ENCODE measurements at places on chromosomes 6 and 20.

GRCh38 chr20:34089655-34090345, 22.2 kb downstream of the EIF2S2 start:
- DNase-seq, result no peak

DNA sequence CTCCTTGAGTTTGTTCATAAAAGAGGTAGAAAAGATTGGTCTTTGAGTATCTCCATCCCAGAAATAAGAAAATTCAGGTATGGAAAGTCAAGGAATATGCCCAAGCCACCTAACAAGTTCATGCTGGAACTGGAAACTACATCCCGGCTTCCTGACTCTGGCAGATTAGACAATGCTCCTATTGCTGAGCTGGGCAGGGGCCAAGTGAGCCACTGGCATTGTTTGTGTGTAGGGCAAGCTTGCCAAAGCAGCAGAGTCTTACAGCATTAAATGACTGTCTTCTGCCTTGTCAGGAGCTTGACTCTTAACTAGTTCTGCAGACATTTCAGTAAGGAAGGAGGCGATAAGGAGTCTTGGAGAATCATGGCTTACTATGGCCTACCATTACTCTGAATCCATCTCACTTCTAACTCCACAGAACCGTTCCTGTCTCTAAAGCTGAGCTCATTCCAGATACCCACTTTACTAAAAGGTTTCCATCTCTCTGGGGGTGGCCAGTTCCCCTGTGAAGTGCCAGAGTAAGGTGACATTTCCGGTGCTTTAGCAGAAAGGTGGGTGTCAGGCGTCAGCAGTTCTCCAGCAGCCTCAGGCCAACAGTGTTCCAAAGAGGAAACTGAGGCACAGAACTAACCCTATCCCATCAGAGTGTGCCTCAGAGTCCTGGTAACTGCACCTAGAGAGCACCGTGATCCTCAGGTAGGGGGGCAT, 30.1 kb downstream of the PRDM1 start:
- DNase-seq, result no peak

- DNase-seq, result no peak
Measured at GRCh38 chr6:152054441-152054840, 247.0 kb downstream of the ESR1 start.

- DNase-seq, result no peak
Measured at GRCh38 chr20:58330687-58331086, 21.2 kb downstream of the RAB22A start.

DNA sequence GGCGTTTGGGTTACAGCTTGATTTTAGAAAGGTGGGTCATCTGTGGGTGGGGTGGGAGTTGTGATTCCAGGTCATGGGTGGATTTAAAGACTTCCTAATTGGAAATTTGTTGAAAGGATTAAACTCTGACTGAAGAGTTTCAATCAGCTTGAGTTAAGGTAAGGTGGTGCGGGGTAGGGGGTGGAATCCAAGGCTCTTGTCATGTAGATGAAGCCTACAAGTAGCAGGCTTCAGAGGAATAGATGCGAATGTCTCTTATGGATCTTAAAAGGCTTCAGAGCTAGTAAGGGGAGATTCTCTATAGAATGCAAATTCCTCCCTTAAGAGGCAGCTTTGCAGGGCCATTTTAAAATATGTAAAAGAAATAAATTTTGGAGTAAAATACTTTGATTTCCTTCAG, 645.3 kb downstream of the FRK start:
- no peak for DNase-seq

DNA sequence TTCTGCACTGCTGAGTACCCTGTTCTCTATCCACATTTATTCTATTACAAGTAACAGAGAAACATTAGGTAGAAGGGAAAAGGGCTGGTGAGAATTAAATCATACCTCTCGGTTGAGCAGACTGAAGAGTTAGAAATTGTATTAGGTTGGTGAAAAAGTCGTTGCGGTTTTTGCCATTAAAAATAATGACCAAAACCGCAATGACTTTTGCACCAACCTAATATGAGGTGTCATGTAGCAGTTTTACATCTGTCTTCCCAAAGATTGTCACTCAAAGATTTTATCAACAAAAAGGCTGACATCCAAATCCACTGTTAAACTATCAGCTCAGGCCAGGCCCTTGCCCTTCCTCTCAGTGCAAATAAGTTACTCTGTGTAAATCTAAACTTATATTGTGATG, 28.3 kb upstream of the GRIK2 start:
- DNase-seq, result no peak

DNA sequence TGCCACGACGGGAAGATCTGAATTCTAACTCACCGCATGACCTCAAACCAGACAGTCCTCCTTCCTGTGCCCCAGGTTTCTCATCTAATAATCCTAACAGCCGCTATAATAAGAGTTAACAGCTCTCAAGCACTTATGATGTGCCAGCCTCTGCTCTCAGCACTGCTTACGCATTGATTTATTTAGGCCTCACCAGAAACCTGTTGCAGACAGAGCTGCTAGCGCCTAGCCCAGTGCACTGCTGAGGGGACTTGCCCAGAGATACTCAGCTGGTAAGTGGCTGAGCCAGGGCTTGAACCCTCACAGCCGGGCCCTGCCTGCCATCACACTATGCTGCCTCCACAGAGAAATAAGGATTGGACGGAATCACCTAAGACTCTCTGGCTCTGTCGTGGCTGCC, 37.7 kb downstream of the GRM4 start:
- no peak for DNase-seq

DNA sequence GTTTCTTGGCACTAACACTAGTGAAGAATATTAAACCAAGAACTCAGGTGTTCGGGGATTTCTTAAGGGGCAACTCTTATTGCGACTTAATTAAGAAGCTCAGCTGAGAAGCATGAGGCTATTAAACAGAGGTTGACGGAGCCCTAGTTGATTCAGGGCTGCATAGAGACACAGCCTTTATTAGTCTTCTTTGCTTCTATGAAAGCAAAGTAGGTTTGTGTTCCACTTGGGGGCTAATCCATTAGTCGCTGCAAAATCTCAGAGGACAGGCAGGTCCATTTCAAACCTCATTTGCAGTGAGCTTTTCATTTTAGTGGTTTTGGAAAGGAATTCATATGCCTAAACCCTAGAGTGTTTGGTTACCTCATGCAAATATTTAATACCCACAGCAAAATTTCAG, 506.6 kb upstream of the SULF2 start:
- DNase-seq, result no peak

DNA sequence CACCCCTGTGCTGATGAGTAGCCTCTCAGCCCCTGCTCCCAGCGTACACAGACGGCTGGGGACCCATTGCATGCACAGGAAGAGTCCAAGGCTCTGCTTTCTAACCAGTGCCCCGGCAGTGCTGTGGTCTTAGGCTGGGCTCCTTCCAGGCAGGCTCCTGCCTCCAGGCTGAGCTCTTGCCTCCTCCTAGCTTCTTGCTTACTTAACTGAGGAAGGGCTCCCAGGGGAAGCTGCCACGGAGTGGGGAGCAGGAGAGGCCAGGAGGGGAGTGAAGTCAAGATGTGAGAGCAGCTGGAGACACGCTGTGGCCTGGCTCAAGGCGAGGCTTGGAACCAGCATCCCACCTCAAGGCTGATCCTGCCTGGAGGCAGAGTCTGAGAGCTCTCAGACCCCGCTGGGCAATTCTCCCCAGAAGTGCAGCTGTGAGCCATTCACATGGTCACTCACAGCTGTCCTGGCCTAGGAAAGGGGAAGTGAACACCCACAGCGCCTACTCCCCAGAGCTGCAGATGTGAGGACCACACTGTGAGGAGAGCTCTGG, 141.0 kb downstream of the TBXT start:
- DNase-seq, result no peak

- DNase-seq, result no peak
Measured at GRCh38 chr6:3965071-3965718, 113.7 kb downstream of the FAM217A start.

GRCh38 chr6:1572892-1573291, 36.8 kb upstream of the FOXC1 start:
- DNase-seq, result no peak

GRCh38 chr20:59159493-59160376, 3.9 kb upstream of the ZNF831 start:
- DNase-seq, result peak; percentile 28

- no peak for DNase-seq
Measured at GRCh38 chr6:114707081-114707620, 364.3 kb upstream of the HS3ST5 start.

DNA sequence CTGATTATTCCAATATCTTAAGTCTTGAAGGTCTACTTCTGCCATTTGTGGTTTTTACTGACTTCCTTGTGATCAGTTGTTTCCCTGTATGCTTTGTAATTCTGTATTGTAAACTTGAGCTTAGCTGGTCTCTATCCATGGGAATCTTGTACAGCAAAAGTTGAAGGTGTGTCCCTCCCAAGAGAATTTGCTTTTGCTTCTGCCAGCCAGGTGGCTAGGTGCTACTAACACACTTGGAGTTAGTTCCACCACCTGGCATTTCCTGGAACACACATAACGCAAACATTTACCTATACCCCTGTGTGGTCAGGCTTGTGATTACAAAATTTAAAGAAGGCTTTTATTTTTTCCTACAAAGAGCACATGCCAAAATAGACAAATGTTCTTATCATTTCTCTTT, 141.2 kb downstream of the GRM4 start:
- no peak for DNase-seq

DNA sequence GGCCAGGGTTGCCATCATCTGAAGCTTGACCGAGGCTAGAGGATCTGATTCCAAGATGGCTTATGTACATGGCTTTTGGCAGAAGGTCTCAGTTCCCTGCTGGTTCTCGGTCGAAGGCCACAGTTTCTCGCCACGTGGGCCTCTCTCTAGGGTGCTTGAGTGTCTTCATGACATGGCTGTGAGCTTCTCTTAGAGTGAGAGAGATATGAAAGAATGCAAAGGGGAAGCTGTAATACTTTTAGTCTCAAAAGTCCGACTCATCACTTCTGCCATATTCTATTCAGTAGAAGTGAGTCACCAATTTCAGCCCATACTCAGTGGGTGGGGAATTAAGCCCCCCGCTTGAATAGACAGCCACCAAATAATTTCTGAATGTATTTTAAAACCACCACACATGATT, 94.2 kb downstream of the UTRN start:
- no peak for DNase-seq

- no peak for DNase-seq
Measured at GRCh38 chr6:111231090-111231459, 143.8 kb downstream of the SLC16A10 start.

GRCh38 chr6:42013134-42013516, 37.2 kb upstream of the TAF8 start:
- no peak for DNase-seq

DNA sequence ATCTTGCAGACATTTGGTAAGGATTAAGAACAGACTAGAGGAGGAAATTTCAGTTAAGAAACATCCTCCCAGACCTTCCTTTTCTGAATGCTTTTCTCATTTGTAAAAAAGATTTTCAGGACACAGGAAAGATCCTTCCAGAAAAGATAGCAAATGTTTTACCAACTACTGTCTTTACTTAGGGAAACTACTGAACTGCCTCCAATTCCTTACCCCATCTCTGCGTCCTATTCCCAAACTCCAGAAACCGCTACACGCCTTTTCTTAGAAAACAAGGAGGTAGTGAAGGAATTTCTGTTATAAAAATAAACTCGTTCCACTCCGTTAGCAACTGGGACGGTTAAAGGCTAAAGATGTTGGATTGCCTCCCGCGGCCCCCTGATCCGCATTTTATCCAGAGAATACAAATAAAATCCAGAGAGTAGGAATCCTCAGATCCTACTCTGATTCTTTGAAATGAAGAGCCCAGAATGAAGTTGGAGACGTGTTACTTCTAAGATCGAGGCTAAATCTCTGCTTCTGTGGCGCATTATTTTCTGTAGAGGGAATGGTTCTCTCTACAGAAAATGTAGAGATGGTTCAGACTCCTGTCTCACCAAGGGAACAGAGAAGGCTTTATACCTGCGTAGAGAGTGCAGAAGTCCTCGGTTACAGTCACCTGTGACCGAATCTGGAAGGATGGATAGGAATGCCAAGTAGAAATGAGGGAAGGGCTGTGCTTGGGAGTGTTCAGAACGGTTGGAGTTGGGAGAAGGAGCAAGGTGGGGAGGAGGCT, 133.0 kb downstream of the GPX5 start:
- no peak for DNase-seq

- DNase-seq, result no peak
Measured at GRCh38 chr20:35248641-35249475, 22.4 kb downstream of the MMP24 start.

DNA sequence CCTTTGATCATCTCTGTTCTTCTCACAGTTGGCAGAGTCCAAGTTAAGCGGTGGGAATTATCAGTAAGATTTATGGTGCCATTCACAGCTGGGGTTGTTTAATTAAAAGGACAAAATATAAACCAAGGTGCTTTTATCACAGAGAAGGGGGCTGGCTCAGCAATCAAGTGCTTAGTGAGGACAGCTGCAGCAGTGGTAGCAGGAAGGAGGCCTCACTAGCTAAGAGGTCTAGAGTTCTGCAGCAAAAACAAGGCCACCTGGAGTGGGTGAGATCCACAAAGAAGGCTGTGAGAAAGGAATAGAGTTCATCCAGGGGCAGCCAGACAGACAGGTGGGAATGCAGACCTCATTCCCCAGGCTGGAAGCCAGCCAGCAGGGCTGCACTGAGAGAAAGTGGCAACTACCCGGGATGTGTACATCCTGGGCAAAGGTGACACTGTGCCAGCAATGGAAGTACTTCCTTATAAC, 37.1 kb downstream of the PIGU start:
- peak; percentile 68 for DNase-seq

GRCh38 chr6:55319961-55320695, 7.1 kb upstream of the GFRAL start:
- no peak for DNase-seq

DNA sequence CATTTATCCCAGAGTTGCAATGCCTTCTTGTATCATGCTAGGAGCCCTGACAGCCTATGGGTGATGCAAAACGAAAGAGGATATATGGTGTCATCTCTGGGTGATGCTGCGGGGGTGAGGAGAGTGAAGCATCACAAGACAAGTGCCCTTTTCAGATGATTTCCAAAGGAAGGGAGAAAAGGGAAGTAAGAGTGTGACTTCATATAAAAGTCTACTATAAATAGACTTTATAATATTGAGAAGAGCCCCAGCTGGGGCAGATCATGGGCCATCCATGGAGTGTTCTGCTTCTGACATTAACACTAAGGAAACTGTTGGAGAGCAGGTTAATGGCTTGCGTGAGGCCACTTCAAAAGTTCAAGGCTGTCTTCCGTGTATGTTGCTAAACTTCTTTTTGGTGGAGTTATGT, 4.4 kb downstream of the CD83 start:
- no peak for DNase-seq

GRCh38 chr6:167956491-167956890, 41.0 kb upstream of the KIF25 start:
- DNase-seq, result no peak

- DNase-seq, result no peak
Measured at GRCh38 chr20:61411743-61412142, 159.7 kb downstream of the CDH4 start.

DNA sequence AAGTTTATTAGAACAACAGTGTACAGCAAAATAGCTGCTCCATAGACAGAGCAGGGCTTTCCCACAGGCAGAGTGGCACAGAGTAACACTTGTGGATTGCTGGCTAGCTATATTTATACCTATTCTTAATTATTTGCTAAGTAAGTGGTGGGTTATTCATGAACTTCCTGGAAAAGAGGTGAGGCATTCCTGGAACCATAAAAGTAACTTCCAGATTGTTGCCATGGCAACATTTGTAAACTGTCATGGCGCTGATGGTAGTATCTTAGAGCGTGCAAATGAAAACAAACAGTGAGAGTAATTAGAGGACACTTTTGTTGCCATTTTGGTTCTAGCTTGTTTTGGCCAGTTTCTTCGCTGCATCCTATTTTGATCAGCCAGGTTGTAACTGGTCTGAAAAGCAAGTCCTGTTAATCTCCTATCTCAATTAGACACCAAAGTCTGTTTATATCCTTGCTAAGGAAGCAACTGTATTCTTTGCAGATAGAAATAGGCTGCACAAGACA, 23.9 kb downstream of the DEFB114 start:
- no peak for DNase-seq

All from NCI-H187 treated with DMSO at 0.1 percent for 48 hours (cell line).